ENCODE measurements at places on chromosomes 1 and 21.

- peak; percentile 56 for DNase-seq
Observed at GRCh38 chr21:41419921-41420862, 5.8 kb upstream of the MX1 start.

DNA sequence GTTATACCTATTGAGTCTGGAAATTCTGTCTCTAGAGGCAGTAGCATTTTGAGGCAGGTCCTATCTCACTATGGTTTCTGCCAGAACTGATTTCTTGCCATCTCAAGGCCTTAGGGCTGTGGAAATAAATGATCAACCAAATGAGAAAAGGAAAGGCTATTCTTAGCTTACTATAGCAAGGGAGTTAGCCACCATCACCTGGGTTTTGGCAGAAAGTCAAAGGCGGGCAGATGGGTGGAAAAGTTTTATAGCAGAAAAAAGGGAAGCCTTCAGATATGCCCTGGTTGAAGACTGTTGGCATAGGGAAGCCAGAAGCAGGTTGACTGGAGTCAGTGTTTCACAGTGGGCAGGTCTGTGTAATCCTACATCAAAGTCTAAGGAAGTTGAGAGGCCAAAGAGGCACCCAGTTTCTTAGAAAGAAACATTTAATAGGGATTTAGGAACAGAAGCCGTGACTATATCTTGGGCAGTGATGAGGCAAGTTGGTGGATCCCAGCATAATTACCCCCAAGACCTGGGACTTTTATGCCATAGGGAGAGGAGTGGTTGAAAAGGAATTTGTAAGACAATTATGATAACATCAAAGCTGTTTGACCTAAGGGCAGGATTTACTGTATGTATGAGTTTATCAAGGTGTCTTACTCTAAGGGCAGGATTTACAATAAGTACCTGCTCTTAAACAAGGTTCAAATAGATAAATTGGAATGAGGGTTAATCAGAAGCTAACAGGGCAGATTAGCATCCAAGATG, 29.7 kb downstream of the CTH start:
- no peak for DNase-seq

GRCh38 chr1:1703796-1704195, 11.2 kb upstream of the SLC35E2B start:
- DNase-seq: no peak

DNA sequence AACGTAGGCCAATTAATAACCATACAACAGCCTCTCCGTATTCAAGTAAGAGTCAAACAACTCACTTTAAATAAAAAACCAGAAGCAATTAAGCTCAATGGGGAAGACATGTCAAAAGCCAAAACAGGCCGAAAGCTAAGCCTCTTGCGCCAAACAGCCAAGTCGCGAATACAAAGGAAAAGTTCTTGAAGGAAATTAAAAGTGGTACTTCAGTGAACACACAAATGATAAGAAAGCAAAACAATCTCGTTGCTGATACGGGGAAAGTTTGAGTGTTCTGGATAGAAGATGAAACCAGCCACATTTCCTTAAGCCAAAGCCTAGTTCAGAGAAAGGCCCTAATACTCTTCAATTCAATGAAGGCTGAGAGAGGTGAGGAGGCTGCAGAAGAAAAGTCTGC, 53.4 kb downstream of the SIPA1L2 start:
- DNase-seq: no peak

DNA sequence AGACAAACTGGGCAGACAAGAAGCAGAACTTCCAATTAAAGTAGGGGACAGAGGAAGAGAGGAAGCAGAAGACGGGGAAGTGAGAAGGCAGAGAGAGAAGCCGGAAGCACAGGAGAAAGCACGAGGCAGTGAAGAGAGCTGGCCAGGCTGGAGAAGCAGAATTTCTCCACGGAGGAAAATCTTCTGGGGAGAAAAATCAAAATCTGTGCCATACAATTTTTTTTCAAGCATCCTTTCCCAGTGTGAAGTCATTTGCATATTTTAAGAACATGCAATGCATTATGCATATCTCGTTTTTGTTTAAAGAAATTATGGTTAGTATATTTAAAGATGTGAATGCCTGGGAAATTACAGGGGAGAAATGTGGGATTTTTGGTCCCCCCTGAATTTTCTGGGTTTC, 7.3 kb upstream of the CAMK2N1 start:
- DNase-seq: no peak

- DNase-seq: no peak
Observed at GRCh38 chr1:223245983-223246382, 102.9 kb upstream of the TLR5 start.

DNA sequence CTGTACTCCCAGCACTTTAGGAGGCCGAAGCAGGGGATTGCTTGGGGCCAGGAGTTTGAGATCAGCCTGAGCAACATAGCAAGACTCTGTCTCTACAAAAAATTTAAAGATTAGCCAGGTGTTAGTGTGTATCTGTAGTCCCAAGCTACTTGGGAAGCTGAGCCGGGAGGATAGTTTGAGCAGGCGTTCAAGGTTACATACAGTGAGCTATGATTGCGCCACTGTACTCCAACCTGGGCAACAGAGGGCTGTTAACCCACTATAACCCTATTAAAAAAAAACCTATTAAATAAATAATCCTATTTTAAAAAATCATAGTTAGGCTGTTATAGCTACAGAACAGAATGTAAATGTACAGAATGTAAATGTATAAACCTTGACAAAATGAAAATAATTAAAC, 2.2 kb downstream of the MIS18A start:
- DNase-seq: no peak

GRCh38 chr1:184156521-184157393, 105.2 kb downstream of the TSEN15 start:
- DNase-seq: no peak

- DNase-seq: no peak
Observed at GRCh38 chr1:167137332-167137781, 43.5 kb downstream of the STYXL2 start.

DNA sequence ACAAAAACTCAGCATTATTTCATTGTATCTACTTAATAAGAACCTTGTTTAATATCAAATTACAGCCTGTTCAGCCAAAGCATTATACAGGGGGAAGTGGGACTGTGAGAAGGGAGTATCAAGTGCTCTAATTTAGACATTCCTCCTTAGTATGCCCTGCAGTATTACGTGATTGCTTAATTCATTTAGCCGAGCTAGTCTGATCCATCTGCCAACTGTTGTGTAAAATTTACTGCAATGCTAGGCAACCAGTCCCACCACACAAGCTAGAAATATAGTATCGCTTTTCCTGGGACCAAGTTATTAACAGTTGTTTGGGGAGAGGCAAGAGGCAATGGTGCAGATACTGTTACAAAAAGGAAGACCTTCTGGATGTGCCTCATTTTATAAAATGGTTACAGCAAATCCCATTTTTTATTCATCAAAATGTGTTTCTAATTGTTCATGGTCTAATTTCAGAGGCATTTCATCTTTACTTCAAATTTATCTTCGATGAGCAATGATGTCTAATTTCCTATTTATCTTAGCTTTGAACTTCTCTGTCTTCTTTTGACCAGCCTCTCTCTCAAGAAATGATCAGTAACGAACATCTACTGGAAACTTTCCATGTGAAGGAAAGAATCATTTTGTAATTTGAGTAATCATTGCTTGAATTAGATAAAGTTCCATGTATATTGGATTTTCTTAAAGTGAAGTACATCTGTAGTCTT, 283.3 kb downstream of the DUSP10 start:
- DNase-seq: no peak

- no peak for DNase-seq
Observed at GRCh38 chr21:45256912-45257672, 30.6 kb downstream of the POFUT2 start.

GRCh38 chr1:167542109-167543032, 11.2 kb downstream of the CREG1 start:
- DNase-seq: no peak

GRCh38 chr1:166814611-166815010, 24.7 kb upstream of the POGK start:
- DNase-seq: no peak

DNA sequence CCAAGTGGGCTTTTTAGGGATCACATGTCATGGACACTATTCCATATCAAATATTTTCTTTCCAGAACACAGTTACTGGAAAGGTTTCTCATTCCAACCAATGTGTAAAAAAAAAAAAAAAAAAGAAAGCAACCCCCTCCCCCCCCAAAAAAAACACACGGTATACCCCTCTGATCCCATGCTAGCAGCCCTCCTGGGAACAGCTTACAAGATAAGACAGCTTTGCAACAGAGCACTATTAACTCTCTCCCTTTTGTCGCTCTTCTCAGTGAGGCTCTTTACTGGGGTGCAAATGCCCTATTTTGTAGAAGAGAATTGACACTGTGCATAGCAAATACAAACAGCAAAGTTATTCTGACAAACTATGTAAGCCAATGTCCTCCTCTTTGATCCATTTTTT, 161.2 kb downstream of the NTMT2 start:
- DNase-seq: no peak

DNA sequence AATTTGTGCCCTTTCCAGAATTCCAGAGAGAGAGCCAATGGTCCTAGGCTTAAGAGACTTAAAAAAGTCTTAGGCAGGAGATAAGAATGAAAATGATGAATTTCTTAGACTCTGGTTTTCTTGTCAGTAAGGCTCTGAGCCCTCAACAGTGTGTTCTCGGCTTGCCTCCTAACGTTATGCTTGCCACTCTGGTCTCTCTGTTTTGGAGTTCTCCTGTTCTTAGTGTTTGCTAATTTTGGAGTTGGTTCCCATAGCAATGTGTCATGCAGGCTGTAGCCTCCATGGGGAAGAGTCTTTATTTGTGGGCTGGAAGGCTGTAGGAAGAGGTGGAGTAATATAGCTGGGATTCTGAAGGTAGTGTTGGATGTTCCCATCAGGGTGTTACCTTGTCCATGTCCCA, 19.9 kb downstream of the TBX19 start:
- DNase-seq: no peak

- DNase-seq: no peak
Observed at GRCh38 chr1:187143783-187144182, 315.0 kb downstream of the PLA2G4A start.

GRCh38 chr1:65147424-65148177, 402 bp upstream of the AK4 start:
- no peak for DNase-seq

DNA sequence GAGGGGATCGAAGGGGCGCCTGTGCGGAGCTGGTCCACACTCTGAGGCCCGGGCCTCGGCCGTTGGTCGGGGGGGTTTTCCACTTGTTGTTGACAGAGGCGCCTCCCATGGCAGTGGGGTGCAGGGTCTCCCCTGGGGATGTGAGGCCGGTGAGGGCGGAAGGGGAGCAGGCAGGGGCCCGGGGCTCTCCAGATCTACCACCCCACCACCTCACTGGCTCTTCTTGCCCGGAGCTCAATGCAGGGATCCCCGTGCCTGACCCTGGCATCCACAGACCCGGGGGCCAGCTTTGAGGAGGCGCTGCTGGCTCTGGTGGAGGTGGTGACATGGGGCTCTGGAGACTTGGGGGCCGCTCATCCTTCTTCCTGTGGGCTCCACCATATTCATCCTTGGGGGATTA, 7.1 kb upstream of the PEX10 start:
- DNase-seq: no peak

DNA sequence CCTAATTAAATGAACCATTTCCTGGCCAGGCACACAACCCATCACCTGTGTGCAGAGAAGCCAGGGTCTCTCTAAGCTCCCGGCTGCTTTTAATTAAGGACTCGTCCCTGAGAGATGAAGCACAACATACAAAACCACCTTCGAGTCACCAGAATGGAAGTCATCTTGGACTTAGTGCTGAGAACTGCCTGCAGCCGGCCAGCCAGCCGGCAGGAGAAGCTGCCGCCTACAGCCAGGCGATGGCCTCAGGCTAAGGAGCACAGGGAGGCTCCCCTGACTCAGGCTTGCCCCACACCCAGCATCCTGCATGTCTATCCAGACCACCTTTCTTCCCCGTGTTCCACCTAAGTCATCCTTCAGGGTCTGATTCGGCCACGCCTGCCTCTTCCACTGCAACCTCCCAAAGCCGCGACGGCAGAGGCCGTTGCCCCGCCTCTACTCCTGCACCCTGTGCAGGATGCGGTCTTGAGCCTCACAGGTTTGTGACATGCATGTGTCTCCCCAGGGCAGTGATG, 83.6 kb downstream of the SLC66A1 start:
- no peak for DNase-seq

GRCh38 chr1:214071469-214071868, 83.7 kb downstream of the PROX1 start:
- DNase-seq: no peak

DNA sequence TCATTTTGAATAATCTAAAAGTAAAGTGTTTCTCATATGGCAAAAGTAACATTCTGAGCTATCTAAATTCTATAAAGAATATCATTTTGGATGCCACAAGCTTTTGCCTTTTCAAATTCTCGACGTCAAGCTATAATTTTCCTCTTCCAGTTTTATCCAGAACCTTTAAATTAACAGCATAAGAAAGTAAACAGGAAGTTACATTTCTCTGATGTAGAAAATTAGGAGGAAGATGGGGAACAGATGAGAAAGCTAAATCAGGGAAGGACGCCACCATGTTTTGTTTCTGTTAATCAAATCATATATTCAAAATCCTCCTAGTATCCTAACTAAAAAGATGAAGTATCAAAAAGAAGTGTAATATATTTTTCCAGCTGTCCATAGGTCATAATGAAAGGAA, 8.8 kb upstream of the CAMSAP2 start:
- no peak for DNase-seq

- DNase-seq: no peak
Observed at GRCh38 chr1:18691648-18692047, 61.0 kb downstream of the PAX7 start.

- no peak for DNase-seq
Observed at GRCh38 chr1:66757722-66758240, 5.5 kb downstream of the DYNLT5 start.

- no peak for DNase-seq
Observed at GRCh38 chr1:54007613-54008012, 10.4 kb downstream of the LDLRAD1 start.

- no peak for DNase-seq
Observed at GRCh38 chr1:58062635-58063034, 483.9 kb downstream of the OMA1 start.

DNA sequence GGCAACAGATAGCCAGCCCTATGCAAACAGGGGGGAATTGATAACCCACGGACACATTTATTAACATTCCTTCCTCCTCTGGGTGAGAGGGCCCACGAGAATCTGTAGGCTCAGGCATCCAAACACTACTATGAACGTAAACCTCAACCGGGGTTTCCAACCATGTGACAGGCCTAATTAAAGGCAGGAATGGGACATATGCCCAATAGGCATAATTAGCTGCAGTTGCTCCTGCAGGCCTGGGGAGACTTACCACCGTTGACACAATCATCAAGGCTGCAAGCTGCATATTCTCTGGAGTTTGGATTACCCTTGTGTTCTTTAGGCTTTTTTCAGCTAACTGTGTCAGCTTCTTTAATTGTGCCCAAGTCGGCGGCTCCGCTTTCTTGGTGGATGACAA, 22.2 kb upstream of the GBP1 start:
- DNase-seq: no peak

GRCh38 chr21:37917612-37918011, 1.4 kb upstream of the KCNJ6 start:
- no peak for DNase-seq

GRCh38 chr21:25054689-25055088, 552.6 kb downstream of the MRPL39 start:
- DNase-seq: no peak

DNA sequence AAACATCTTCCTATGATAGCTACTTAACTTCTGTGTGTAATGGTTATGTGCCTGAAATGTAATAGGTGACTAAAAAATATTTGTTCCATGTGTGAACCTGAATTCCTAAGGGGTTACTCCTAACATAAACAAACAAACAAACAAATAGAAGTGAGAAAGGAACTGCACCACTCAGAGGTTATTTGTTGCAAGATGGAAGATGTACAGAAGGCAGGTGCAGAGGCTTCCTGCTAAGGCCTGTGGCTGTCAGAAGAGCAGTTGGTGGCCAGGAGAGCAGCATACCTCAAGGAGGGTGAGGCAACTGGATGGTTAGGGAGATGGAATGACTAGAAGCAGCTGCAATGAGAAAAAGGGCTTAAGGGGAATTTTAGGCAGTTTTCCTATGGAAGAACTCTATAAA, 940.6 kb downstream of the TTLL7 start:
- no peak for DNase-seq
